ENCODE measurements at places on chromosomes 7 and 10. TPM values are rescaled to one million over a fixed set of nuclear protein-coding genes. Genes with fewer than 3 reads are reported as not detected.

DNA sequence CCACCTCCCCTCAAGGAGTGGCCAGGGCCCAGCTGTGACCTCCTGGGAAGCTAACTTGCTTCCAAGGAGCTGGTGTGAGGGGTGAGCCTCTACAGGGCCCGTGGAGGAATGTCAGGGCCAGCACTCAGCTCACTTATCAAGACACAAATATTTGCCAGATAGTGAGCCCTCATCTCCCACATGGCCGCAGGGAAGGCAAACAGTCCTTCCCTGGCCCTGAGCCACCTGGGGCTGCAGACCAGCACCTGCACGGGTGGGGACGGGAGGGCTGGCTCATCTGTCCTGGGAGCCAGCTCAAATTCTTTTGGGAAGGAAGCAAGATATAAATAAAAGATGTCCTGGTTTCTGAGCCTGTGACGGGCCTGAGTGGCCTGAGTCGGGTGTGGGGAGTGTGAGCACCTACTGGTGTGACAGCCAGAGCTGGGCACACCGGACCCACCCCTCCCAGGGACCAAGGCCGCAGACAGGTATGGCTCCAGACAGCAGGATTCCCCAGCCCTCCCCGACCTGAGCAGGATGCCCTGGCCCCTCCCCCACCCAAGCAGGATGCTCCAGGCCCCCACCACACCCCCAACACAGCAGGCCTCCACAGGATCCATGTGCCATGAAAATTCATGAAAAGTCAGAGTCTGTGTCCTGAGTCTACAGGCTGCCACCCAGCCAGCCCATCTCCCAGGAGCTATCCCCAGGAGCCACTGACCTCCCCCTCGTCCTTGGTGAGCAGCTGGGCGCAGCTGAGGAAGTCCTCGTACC is 148.0 kb downstream of the MAPK8 start:
- peak; percentile 14 for DNase-seq

DNA sequence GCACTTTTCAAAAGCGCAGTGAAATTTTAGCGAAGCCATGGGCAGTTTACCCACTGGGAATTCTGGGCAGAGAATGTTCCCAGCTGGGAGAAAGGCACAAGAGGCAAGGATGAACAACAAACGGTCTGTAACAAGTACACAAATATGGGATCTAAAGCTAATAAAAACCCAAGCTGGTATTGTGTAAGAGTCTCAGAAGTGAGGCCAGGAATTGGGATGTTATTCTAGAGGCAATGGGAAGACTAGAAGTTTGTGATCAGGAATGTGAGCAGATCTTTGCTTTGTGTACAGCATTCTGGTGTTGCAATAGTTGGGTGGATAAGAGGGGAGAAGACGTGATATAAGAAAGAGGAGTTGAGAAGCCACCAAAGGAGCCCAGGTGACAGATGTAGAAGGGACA is 15.0 kb downstream of the FZD9 start:
- DNase-seq, result no peak

DNA sequence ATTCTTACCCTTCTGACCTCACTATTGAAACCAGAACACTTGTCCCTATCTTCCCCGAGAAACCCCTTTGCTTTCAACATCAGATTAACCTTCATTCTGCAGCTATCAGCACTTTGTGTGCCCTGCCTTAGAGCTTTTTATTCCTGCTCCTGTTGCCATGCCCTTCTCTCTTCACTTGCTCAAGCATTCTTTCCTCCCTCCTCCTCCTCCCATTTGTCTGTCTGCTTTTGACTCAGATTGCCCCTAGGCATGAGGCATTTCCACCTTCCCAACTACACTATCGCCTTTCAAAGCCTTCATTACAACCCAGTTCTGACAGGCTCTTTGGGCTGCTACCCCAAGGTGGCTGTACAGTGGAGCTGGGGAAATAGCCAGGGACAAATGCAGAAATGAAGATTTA is 143.3 kb downstream of the SLC25A13 start:
- DNase-seq, result no peak

- DNase-seq, result no peak
These were observed 999.7 kb downstream of the NRG3 start for GRCh38 chr10:82874671-82875070.

DNA sequence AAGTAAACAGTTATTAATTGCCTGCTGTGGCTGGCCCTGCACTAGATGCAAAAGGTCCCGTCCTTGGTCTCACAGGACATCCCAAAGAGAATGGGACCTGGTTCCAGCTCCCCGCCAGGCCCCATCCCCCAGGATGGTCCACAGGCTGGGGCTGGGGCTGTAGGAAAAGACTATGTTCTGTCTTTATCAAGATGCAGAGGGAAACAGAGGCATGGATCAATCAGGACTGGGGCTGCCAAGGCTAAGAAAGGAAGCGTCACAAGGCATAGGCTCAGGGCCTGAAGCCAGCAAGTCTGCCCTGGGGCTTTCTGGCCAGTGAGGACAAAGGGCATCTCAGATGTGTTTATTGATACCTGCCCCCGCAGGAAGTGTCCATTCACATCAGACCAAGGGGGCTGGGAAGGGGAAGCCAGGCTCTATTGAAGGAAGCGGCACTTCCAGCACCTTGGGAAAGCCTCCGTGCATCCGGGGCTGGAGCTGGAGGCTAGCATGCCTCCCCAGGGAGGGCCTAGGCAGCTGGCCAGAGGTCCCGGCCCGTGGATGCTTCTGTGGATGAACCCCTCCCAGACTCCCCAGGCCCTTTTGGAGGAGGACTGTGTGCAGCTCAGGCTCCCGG is 5.8 kb downstream of the VSIR start:
- peak; percentile 78 for DNase-seq

DNA sequence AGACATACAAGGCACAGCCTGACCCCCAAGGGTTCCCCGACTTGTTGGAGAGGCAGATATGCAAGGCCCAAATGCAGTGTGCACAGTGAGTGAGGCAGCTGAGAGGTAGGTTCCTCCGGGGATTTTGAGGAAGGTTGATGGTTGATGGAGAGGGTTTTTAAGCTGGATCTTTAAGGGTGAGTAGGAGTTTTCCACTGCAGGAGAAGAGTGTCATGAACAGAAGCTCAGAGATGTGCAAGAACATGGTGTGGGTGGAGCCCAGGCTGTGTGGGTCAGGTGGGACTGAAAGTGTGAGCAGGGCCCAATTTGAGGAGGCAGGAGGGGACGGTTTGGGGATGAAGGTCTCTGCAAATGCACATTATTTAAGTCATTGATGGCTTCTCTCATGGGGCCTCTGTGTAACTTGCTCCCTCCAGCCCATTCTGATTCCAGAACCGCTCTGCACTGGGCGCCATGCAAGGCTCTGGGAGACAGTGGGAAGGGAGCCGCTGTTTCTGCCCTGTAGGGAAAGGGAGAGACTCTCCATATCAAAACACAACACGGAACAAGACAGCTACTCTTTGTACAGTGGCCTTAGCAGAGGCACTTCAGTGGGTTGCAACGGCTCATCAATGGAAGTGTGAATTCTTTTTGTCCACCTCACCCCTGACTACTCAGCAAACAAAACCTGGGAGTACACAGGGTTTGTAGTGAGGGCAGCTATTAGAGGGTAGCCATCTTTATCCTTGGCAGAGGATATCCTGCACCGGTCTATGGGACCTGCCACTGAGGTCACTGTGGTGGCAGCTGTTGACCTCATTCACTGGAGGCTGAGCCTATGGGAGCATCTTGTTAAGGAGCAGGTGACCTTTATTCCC is 29.7 kb downstream of the RAMP3 start:
- peak; percentile 65 for DNase-seq

- no peak for DNase-seq
These were observed 38.9 kb upstream of the DGKI start for GRCh38 chr7:137885678-137886077.

GRCh38 chr10:123945325-123945920 is 53.8 kb upstream of the CPXM2 start:
- peak; percentile 33 for DNase-seq

DNA sequence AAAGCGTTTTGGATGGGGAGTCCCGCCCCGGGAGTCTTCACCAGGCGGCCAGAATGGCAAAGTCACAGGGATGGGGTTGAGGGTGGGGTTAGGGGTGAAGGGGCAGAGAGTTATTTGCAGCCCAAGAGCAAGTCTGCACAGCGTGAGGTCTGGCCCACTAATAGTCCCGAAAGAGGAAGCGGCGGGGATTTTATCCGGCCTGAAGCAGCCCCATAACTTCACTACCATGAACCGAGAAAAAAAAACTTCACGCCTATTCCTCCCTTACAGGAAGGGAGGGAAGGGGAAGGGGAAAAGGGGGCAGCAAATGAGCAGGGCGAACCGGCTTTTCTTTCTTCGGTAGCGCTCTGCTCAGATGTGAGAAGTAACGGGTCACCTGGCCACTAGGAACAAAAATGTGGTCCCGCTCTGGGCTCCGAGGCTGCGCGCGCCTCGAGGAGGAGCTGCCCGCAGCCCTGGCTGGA is 712 bp downstream of the ITPRIP start:
- DNase-seq, result peak; percentile 35

GRCh38 chr10:110821508-110821907 is 50.2 kb upstream of the PDCD4 start:
- peak; percentile 74 for DNase-seq

CYP3A7 gene
- 0.29 TPM for total RNA-seq

TMEM26 gene
- total RNA-seq, result 2.3 TPM

All from myocyte (in vitro differentiated cells).